ENCODE measurements at places on chromosomes 4 and X.

DNA sequence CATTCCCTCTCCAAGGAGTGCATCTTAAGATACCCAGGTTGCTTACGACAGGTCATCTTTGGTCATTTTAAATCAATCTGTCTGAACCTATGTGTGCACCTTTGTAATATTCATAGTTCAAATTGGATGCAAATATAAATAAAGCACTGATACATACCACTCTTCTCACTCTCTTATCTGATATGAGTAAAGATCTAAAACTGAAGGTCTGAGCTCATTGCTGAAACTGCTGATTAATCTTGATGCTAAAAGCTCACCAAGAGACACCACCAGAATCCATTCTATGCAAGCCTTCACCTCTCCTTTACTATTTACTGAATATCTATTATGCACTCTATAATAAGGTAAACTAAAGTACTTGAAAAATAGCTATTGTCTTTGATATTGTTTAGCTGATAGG, 16.6 kb downstream of the HSD17B13 start:
- DNase-seq, result no peak

GRCh38 chrX:35800474-35800873, 2.3 kb downstream of the MAGEB16 start:
- no peak for DNase-seq

DNA sequence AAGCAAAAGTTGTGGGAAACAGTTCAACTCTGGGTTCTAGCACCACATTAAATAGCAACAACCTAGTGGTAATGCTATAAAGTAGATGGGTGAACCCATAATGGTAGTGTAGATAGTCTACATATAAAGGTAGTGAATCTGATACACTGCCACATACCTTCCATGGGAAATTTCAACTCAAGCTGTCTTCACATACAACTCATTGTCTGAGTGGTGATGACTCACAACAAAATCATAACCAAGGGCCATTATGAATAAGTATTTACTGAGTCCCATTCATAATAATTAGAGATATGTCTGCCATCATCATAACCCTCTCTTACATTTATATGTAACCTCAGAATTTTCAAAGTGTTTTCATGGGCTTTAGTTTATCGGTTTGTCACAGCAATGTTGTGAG, 34.8 kb downstream of the EGF start:
- DNase-seq, result peak; percentile 88

DNA sequence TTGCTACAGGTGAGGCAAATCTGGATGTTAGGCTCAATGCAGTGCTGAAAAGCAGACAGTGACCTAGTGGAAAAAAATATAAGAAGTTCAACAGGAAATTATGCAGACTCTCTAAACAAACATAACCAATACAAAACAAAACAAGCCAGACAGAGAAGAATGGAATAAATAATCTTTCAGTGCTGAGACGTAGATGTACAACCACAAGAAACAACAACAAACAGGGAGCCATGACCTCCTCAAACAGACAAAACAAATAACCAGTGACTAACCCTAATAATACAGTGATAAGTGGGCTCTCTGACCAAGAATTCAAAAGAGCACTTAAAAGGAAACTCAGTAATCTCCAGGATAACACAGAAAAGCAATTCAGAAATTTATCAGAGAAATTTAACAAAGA, 239.3 kb downstream of the SLC39A8 start:
- no peak for DNase-seq

- DNase-seq, result no peak
Measured at GRCh38 chr4:38495446-38495845, 168.6 kb upstream of the KLF3 start.

- DNase-seq, result no peak
Measured at GRCh38 chr4:183920512-183920911, 15.4 kb downstream of the STOX2 start.

- DNase-seq, result no peak
Measured at GRCh38 chr4:147367891-147368290, 113.0 kb upstream of the EDNRA start.
